COR-L47 (cell line): ENCODE measurements at places on chromosomes 7 and 10.
A peak's percentile ranks its signal among the peaks of the same experiment; 100 is the strongest.

DNA sequence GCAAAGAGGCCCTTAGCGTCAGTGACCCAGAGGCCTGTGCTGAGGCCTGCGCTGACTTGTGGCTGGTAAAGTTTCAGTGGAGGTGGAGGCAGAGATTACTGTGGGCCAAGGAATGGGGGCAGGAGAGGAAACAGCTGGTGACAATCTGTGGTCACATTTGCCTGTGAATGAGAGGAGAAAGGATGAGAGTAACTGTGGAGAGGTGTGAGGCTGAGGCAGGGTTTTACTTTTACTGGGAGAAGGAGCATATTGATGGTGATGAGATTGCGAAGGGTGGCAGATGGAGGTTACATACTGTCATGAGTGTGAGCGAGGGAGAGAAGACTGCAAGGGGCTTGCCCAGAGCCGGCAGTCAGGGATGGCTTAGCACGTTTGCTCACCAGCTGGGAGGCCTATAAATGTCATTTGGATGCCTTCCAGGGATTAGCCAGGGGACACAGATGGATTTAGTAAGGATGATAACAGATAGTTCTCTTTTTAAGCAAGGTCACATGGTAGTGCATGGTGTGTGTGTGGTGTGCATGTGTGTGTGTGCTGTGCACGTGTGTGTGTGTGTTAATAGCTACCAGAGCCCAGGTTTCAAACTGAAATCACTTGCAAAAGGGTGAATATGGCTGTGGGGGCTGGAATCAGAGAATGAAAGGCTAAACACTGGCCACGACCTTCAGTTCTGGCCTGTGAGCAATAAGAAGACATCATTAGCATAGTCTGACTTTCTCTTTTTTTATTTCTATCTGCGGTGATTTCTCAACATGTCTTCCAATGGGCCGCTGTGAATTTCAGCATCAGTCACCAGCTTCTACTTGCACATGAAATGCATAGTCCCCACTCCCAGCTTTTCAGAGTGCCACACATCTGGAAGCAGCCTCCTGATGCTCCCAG lies 291.5 kb upstream of the ZNF32 start:
- DNase-seq: no peak

- no peak for DNase-seq
These were observed 29.2 kb upstream of the AP5Z1 start for GRCh38 chr7:4745971-4746919.

DNA sequence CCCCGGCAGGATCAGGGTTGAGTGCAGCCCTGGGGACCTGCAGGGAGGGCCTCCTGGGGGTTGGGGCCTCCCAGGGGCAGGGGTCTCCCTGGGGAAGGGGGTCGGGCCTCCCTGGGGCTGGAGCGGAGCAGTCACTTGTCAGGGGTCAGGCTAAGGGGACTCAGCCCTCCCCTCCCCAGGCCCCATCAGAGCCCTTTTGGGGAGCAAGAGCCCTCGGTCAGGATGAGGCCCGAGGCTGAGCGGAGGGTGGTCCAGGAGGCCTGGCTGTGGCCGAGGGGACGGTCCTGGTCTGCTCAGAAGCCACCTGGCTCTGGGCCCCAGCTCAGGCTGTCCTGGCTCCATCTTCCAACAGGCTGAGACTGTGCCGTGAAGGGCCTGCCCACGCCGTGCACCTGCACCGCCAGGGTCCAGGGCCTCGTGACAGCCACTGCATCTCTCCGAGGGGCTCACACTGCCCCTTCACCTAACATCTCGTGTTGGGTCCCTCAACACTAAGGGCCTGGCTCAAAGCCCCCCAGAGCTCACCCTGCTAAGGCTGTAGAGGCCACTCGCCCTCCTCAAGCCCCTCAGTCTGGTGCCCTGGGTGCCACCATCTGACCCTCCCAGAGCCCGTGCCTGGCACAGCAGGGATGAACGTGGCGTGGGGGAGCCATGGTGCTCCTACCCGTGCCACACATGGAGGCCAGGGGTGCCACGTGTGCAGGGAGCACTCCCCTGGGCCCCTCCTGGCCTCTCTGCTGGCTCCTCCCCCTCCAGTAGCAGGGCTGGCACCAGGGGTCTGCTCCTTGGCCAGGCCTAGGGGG lies 12.9 kb downstream of the BHLHA15 start:
- DNase-seq: no peak

GRCh38 chr7:4010923-4011656 lies 671.0 kb upstream of the FOXK1 start:
- no peak for DNase-seq

DNA sequence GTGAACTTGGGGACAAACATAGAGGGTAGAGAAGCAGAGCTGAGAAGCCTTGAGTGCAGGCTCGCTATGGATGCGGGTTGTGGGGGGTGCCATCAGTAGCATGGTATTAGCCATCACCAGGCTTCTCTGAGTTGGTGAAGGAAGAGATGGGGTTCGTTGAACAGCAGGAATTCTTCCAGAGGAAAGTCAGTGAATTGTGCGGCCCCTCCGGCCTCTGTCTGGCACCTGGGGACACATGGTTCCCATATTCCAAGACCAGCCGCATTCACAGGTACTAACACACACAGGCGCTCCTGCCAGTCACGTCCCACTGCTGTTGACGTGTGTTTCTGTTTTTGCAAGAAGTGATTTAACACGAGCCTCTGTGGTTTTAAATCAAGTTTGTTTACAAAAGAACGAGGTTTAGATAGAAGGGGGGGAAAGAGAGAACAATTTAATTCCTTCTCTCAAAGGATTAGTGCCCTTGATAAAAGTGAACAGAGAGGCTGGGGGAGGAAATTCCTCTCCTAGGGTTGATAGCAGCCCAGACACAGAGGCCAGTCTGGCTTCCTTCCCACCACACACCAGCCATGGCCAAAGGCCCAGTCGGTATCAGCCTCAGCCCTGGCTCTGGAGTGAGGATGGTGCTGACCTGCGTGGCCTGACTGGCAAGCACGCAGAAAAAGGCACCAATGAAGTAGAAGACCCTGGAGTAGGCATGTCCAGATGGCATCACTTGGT lies 252.6 kb upstream of the IGFBP3 start:
- no peak for DNase-seq

GRCh38 chr10:47381427-47382379 lies 2.4 kb downstream of the ZNF488 start:
- DNase-seq: no peak

- no peak for DNase-seq
These were observed at the start of gene KLF6 for GRCh38 chr10:3784510-3785250. Gene KLF6, minus strand, starts transcription at chr10:3785209. Its CDS starts 195 bp downstream, at chr10:3785014.

DNA sequence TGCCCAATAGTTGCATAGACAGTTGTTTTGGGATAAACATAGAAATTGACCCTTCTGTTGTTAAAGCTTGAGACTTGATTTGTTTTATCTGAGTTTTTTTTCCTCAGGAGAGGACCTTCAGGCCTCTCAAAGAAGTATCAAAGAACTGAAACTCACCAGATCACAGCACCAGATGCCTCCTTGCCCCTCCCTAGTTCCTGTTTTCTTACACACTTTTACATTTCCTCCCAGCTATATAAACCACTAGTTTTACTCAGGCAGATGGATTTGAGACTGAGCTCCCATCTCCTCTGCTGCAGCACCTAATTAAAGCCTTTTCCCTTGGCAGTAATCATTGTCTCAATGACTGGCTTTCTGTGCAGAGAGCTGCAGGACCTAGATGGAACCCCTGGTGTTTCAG lies 150.6 kb upstream of the NRG3 start:
- no peak for DNase-seq

- no peak for DNase-seq
These were observed 84.4 kb upstream of the TNS3 start for GRCh38 chr7:47666164-47666862.

DNA sequence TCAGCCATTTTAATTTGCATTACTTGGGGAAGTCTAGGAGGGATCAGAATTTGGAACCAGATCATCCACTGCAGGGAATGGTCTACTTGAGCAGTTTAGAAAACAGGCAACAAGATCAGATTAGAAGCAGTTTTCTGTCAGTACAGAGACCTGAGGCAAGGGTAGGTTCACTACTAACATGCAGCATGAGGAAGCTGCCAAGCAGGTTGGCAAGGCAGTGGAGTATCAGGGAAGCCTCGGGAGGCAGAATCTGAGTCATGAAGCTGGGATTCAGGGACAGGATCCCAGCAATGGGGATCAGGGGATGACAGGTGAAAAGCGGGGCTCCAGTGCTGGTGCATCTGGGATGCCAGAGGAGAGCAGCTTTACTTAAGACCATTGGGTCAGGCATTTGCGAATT lies 28.1 kb downstream of the ENO4 start:
- no peak for DNase-seq

DNA sequence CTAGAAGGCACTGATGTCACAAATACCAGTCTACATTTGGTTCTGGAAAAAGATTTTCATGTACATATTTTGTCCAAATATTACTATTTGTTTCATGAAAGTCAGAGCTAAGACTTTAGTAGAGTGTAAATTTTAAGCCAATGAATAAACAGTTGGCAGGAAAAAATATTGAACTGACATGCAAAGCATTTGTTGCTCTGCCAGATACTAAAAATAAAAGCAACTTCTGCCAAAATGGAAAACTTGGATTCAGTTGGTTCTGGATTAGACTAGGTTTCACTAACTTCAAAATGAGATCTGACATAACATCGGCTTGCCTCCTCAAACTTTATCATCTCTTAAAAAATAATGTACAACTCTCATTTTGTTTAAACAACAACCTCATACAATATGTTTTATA lies 34.9 kb downstream of the FAM204A start:
- no peak for DNase-seq

DNA sequence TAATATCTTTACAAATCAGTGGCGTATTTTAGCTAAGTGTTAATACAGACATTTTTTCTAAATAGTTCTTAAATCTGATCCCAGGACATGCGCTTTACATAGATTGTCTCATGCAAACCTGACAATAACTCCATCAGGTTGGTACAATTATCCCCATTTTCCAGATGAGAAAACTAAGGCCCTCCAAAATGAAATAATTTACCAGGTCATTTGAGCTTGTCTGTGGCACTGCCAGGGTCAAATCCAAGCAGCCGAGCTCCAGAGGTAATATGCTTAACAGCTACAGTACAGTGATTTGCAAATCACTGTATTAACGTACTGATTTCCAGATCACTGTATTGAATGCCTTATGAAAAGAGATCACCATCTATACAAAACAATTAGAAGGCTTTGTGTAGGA lies 223.1 kb downstream of the CHCHD3 start:
- DNase-seq: no peak

DNA sequence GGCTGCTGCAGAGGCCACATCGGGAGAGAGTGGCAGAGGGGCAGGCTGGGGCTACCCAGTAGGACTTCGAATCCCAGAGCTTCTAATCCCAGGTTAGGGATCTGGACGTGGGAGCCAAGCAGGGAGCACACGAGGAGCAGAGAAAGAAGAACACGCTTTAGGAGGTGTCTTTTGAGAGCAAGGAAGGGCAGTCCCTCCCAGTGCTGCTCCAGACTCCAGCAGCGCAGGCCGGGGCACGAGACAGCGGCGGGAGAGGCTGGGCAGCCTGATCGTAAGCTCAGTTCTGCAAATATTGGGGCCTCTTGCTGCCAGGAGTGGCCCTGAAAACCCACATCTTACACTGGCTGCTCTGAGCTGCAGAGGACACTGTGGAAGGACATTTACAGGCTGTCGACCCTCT lies 75.9 kb downstream of the HIPK2 start:
- no peak for DNase-seq

- no peak for DNase-seq
These were observed 36.1 kb downstream of the GPRIN2 start for GRCh38 chr10:46520381-46520780.

- DNase-seq: no peak
These were observed 9.0 kb upstream of the RHBDD2 start for GRCh38 chr7:75869776-75870379.

DNA sequence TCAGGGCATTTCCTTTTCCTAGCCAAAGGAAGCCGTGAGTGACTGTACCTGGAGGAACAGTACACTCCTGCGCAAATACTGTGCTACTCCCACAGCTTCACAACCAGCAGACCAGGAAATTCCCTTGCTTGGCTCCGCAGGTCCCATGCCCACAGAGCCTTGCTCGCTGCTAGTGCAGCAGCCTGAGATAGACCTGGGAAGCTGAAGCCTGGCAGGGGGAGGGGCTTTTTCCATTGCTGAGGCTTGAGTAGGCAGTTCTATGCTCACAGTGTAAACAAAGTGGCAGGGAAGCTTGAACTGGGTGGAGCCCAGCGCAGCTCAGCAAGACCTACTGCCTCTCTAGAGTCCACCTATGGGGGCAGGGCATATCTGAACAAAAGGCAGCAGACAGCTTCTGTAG lies 291.2 kb downstream of the HGF start:
- DNase-seq: peak; percentile 43

DNA sequence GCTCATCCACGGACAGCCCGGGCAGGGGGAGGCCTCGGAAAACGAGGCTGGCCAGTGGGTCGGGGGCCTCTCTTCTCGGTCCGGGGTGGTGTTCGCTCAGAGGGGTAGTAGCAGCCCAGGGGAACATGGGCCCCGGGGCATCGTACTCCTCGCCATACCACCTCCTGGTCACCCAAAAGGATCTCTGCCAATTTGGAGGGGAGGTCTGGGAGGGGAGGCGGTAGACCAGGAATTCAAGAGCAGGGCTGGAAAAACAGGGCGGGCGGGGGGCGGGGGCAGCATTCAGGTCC lies 67.4 kb downstream of the SLC29A4 start:
- no peak for DNase-seq

GRCh38 chr10:21021231-21021630 lies 124.1 kb upstream of the NEBL start:
- no peak for DNase-seq

GRCh38 chr7:122864016-122864415 lies 22.2 kb downstream of the CADPS2 start:
- DNase-seq: no peak

GRCh38 chr7:108045669-108046068 lies 42.7 kb upstream of the LAMB1 start:
- no peak for DNase-seq

DNA sequence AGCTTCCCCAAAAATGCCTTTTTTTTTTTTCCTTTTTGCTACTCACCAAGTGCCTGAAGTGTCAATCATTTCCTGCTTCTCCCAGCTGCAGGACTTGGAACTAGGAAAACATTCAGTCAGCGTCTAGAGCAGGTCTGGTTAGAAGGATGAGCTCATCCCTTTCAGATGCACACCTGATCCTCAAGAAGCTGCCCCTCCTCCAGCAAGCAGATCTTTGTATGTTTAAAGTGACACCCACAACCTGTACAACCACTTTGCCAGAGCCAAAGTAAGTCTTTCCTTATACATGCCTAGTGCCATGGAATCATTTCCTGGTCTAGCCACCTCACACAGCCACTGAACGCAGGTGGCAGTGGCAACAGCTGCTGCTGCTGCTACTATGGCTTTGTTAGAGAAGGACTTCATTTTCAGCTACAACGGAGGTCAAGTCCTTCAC lies 10.4 kb upstream of the USP54 start:
- DNase-seq: no peak

GRCh38 chr7:115319541-115319940 lies 397.6 kb downstream of the MDFIC start:
- no peak for DNase-seq

GRCh38 chr7:50687575-50688225 lies 95.0 kb downstream of the GRB10 start:
- no peak for DNase-seq

- DNase-seq: no peak
These were observed 39.0 kb downstream of the COL17A1 start for GRCh38 chr10:104046651-104047050.
